Stimulated activated memory B cell treated with anti-CD40 and anti-IgM and Interleukin-4, amounts not matched to agents 10 μg/mL and 1 μg/mL and 100 μg/mL, for 72 hours (primary cell): ENCODE measurements at places on chromosomes 16 and 17.

- ATAC-seq: no peak
These were observed 47.6 kb downstream of the FZD2 start for GRCh38 chr17:44604768-44605485.

DNA sequence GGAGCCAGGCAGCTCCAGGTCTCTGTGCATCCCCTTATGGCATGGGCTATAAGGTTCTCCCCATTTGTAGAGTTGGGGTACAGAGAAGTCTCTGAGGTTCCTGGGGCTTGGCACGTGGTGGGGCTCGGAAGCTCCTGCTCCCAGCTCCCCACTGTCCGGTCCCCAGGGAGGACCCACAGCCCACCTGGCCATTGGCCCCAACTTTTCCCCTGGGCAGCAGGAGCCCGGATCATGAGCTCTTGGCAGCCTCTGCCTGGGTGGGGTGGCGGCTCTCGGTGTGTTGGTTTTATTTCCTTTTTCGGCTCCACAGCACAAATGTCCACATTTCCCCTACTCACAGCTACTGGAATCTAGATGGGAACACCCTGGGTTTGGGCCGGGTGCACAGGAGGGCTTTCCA is 30.5 kb downstream of the GSE1 start:
- ATAC-seq: no peak

GRCh38 chr16:68538880-68539701 is at the start of gene ZFP90:
Gene ZFP90 (plus strand): TSS chr16:68539291. CDS start chr16:68539793, 502 bp downstream.
- peak; percentile 97 for ATAC-seq

GRCh38 chr17:21463204-21463661 is 87.1 kb downstream of the KCNJ12 start:
- ATAC-seq: no peak

- ATAC-seq: peak; percentile 76
These were observed 17.0 kb downstream of the CHD9 start for GRCh38 chr16:53071748-53072301.

DNA sequence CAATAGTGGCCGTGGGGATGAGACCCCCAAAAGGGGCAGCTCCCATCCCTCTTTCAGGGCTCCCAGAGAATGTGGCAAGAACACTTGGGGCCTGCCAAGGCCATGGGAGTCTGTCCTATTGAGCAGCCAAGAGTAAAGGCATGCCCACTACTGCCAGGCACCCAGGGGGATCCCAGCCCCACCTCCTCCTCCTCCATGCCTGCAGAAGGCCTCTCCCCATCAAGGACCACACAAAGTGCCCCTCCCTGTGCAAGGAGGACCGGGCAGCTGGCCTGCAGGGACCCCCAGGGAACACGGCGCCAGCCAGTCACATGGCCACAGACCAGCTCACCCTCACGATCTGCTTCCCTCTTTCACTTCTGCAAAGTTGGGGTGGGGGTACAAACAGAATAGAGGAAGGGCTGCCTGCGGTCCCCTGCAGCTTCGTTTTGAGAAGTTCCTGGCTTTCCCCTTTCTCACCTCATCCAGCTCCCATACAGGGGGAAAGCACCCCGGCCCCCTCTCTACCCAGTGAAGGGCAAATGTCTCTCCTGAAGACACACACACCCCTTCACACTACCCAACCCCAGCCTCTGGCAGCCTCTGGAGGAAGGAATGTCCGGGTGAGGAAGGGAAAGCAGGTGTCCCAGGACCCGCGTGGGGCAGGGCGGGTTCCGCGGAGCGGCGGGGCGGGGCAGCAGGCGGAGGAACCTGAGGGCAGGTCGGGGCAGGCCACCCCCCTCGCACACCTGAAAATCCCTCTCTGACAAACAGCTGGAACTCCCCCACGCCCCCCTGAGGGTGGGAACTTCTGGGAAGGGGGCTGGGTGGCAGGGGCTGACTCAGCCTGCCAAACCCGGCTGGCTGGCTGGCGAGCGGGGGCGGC is 2.0 kb downstream of the PPP1R9B start:
- peak; percentile 82 for ATAC-seq

- no peak for ATAC-seq
These were observed 181.4 kb downstream of the ENGASE start for GRCh38 chr17:79255926-79256585.

DNA sequence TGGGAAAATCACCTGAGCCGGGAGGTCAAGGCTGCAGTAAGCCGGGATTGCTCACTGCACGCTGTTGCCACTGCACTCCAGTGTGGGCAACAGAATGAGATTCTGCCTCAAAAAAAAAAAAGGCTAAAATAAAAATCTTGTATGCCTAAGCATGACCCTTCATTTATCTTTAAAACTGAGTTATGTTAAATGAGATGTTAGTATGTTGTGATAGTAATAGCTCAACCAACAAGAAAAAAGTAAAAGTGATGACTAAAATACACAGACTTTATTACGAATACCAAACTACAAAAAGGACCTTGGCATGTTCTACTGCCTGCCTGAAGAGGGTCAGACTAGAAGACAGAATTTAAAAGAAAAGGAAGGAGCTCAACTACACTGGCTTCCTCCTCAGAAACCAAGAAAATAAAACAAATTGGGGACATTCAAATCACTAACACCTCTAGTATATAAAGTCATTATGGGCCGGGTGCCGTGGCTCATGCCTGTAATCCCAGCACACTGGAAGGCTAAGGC is 4.4 kb downstream of the SMURF2 start:
- no peak for ATAC-seq

DNA sequence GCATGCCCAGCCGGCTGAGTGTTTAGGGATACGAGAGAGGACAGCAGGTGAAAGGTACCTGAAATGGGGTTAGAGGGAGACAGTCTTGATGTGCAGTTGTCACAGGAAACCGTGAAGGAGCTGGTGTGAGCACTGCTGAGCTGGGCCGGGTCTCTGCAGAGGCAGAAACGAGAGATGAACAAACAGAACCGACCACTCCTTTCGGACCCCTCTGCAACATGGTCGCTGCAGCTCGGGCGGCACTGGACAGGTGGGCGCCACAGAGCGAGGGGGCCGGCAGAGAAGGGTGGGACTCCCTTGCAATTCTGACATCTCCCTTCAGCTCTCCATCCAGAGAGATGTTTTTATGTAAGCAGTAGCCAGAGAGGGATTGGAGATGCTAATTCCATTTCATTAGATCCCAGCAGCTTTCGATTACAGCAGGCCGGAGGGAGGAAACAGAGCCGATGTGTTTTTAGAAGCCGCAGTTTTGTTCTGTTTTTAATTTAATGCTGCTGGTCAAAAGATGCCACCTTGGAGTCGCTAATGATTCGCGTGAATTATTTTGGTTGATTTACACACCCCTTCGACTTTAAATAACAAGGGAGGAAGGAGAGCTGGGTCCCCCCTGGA is 86.3 kb upstream of the RPL38 start:
- ATAC-seq: no peak

GRCh38 chr16:57958544-57958943 is 12.4 kb downstream of the CNGB1 start:
- no peak for ATAC-seq

- ATAC-seq: peak; percentile 92
These were observed 29.9 kb downstream of the NKD1 start for GRCh38 chr16:50578137-50578536.

DNA sequence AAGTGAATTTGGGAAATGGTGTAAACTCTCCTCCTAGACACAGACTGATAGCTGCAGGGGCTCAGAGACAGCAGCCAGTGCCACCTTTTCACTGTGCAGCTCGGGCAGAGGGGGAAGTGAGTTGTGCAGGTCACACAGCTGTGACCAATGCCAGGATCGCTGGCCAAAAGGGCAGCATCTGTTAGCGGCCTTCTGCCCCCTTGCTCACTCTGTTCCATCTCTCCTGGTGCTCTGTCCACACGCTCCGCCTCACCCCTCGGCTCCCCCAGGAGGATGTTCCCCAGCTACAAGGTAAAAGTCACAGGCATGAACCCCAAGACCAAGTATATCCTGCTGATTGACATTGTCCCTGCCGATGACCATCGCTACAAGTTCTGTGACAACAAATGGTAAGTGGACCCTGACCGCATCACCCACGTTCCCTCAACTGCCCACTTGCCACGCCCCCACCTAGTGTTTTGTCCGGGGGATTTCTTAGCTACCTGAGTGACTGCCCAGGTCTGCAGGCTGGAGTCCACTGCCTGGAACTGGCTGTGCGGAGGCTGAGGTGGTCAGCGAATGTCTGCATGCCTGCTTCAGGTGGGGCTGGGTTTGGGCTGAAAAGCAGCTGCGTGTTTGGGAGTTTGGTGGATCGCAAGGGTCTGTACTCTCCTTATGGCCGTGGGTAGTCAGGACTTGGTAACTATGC is 13.5 kb downstream of the TBX4 start:
- ATAC-seq: no peak

DNA sequence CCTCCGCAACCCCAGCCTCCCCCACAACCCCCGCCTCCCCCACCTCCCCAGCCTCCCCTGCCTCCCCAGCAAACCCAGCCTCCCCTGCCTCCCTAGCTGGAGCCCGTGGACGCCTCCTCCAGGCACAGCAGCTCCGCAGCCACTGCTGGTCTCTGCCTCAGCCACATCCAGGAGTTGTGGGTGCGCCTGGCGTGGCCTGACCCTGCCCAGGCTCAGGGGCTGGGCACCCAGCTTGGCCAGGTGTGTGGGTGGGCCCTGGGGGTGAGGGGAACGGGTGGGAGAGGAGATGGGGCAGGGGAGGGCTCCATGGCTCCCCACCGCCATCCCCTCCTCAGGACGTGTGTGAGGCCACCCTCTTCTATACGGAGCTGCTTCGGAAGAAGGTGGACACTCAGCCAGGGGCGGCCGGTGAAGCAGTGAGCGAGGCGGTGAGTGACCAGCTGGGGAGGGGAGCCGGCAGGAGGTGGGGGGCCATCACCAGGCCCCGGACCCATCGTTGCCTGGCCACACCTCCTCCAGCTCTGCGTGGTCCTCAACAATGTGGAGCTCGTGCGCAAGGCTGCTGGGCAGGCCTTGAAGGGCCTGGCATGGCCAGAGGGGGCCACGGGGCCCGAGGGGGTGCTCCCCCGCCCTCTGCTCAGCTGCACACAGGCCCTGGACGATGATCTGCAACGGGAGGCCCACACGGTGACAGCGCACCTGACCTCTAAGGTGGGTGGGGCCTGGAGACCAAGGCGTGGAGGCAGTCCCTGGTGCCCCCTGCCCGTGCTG is 5.8 kb downstream of the TSR3 start:
- no peak for ATAC-seq

DNA sequence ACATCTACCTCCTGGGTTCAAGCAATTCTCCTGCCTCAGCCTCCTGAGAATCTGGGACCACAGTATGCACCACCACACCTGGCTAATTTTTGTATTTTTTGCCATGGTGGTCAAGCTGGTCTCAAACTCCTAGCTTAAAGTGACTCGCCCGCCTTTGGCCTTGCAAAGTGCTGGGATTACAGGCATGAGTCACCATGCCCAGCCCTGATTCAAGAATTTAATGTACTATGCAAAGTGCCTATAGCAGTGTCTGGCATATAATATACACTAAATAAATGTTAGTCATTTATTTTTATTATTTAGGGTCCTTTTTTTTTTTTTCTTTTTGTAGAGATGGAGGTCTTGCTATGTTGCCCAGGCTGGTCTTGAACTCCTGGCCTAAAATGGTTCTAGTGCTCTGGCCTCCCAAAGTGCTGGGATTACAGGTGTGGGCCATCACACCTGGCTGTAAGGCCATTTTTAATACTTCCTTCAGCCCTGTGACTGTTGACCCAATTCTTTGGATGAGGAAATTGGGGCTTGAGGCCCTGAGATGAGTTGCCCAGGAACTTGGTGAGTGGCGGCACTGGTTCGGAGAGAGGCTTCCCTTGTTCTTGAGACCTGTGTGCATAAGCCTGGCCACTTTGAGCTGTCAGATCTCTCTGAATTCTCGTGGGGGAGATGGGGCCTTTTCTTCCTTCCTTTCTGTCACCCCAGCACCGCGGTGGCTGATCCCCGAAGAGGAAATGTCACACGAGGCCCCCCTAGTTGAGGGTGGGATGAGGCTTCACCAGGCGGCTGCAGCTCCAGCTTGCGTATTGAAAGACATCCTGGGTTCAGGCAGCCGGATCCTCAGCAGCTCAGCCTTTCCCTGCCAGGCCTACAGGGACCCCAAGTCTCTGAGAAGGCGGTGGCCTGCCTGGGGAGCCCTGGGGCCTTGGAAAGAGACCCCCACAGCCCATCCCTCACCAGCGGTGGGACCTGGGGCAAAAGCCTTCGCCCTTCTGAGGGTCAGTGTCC is 38.7 kb downstream of the LAT start:
- no peak for ATAC-seq

GRCh38 chr17:62670202-62670821 is 42.8 kb downstream of the MRC2 start:
- no peak for ATAC-seq

GRCh38 chr16:79351927-79352326 is 248.6 kb downstream of the MAF start:
- ATAC-seq: no peak

GRCh38 chr17:80848449-80849102 is 143.1 kb upstream of the CHMP6 start:
- ATAC-seq: no peak

DNA sequence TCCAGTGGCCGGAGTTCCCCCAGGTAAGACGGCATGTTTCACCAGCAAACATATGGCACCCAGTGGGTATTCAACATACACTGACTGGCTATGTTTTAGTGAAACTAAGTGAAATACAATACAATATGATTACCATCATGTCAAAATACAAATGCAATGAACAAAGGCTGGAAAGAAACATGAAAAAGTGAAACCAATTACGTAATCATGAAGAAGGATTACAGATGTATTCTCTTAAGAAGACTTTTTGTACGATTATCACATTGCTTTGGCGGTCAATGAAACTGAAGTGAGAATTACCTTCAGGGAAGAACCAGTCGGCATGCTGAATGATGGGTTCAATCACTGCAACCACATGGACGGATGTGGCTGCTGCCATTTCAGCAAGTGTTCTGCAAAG is 71.7 kb downstream of the ARHGAP17 start:
- no peak for ATAC-seq

GRCh38 chr17:3802461-3803307 is 1.7 kb upstream of the ITGAE start:
- no peak for ATAC-seq

GRCh38 chr17:65683428-65683827 is 122.0 kb upstream of the AXIN2 start:
- ATAC-seq: no peak

- ATAC-seq: no peak
These were observed at the start of gene PRSS27 for GRCh38 chr16:2720064-2720457. Gene PRSS27 (minus strand): TSS chr16:2720224. CDS start chr16:2720160, 64 bp downstream.

DNA sequence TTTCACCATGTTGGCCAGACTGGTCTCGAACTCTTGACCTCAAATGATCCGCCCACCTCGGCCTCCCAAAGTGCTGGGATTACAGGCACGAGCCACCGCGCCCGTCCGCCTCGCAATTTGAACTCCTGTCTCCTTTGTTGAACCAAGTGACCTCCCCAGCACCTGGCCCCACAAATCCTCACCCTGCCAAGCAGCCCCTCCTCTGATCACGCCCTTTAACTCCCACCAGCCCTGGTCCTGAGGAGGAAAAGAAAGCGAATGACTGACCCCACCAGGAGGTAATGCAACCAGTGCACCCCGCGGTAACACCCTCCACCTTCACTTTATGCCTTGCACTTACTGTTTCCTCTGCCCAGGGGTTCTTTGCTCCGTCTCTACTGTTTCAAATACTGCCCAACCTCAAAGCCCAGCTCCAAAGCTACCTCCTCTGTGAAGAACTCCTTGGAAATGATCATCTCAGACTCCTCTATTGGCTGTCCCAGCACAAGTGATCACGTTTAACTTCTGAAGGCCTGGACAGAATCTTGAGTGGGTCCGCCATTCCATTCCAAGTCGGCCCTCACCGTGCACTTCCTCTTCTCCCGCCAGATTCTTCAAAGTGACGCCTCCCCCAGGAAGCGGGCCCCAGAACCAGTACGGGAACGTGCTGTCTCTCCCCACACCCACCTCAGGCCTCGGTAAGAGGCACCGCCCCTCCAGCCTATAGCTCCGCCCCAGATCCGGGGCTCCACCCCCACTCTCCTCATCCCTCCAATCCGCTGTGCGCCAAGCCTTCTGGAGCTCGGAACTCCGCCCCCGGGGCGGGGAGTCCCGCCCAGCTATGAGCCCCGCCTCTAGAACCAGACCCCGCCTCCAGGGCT is 4.4 kb downstream of the CD19 start:
- peak; percentile 88 for ATAC-seq
